ENCODE measurements at places on chromosomes 7 and 10. TPM values are rescaled to one million over a fixed set of nuclear protein-coding genes. Genes with fewer than 3 reads are reported as not detected.
A peak's percentile ranks its signal among the peaks of the same experiment; 100 is the strongest.

Gene GDF10
- 0.36 TPM for total RNA-seq

Gene HEPACAM2
- total RNA-seq: not detected

Gene TMEM213
- total RNA-seq: not detected

Gene RNF32
- total RNA-seq: 0.85 TPM

Gene RPEL1
- not detected for total RNA-seq

Gene C10orf105
- not detected for total RNA-seq

Gene COPS6
- total RNA-seq: 35.2 TPM

Gene PAX4
- not detected for total RNA-seq

GRCh38 chr7:150378115-150378852, 846 bp upstream of the ZNF775 start:
- H3K4me3 ChIP-seq: peak overlapping the region; percentile 73
- H3K4me1 ChIP-seq: peaks cover 23% of the 10 kb centered on the region
- peak; percentile 76 for DNase-seq
- H3K27me3 ChIP-seq: no peaks in the 10 kb centered on the region
- no peaks in the 10 kb centered on the region for H3K36me3 ChIP-seq

DNA sequence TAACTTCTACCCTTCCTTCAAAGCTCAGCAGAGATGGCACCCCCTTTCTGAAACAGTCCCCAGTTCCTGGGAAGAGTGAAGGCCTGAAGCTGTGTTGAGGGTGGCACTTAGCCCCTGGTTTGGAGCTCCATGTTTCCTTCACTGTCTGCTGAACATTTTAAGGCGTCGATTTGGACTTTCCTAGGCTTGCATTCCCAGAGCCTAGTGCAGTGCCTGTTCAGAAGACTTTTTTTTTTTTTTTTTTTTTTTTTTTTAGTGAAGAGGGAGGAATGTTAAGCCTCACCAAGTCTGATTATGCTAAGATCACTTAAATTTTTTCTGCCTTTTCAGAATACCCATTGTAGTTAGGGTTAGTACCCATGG, 97.0 kb downstream of the PFKFB3 start:
- H3K4me3 ChIP-seq: no peak overlapping the region
- H3K36me3 ChIP-seq: no peaks in the 10 kb centered on the region
- H3K4me1 ChIP-seq: no peaks in the 10 kb centered on the region

GRCh38 chr10:3784510-3785250, at the start of gene KLF6:
TSS of gene KLF6 (minus strand) at chr10:3785209. CDS start at chr10:3785014, 195 bp downstream.
- H3K27ac ChIP-seq: peak within 1 kb of the TSS; percentile 100
- DNase-seq: no peak
- H3K4me1 ChIP-seq: peaks cover 17% of the 10 kb centered on the region
- peak within 1 kb of the TSS; percentile 83 for H3K4me3 ChIP-seq

GRCh38 chr7:64744680-64745079, 49.5 kb upstream of the ZNF138 start:
- H3K27me3 ChIP-seq: no peaks in the 10 kb centered on the region
- H3K4me3 ChIP-seq: no peak overlapping the region
- no peak overlapping the region for H3K27ac ChIP-seq
- no peaks in the 10 kb centered on the region for H3K4me1 ChIP-seq
- DNase-seq: no peak

DNA sequence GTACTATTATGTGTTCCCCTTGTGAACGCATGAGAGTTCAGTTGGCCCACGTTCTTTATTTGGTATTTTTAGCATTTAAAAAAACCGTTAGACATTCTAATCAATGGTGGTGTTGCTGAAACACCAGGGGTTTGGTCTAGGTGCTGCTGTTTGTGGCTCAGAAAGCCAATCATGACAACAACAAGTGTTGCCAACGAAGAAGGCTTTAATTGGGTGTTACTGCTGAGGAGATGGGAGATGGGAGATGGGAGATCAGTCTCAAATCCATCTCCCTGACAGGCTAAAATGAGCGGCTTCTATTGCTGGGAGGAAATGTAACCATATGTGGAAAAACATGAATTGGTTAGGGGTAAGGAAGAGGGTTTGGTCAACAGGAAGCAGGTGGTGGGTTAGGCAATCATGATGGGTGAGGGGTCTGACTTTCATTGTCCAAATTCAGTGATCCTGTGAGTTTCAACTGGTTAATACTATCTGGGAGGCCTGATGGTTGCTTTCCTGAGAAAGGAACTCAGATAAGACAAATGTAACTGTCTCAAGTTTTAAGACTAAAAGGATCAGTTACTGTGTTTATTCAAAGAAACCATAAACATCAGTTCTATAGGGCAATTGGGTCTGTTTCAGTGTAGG, 4.6 kb upstream of the ZNF425 start:
- DNase-seq: no peak
- no peaks in the 10 kb centered on the region for H3K27me3 ChIP-seq
- H3K4me1 ChIP-seq: no peaks in the 10 kb centered on the region
- H3K27ac ChIP-seq: no peak overlapping the region
- no peak overlapping the region for H3K4me3 ChIP-seq

- H3K36me3 ChIP-seq: no peaks in the 10 kb centered on the region
- H3K27me3 ChIP-seq: no peaks in the 10 kb centered on the region
- peak overlapping the region; percentile 55 for H3K27ac ChIP-seq
- H3K4me1 ChIP-seq: peaks cover 31% of the 10 kb centered on the region
- peak overlapping the region; percentile 46 for H3K4me3 ChIP-seq
Measured at GRCh38 chr7:74028321-74028838, 407 bp downstream of the ELN start.

DNA sequence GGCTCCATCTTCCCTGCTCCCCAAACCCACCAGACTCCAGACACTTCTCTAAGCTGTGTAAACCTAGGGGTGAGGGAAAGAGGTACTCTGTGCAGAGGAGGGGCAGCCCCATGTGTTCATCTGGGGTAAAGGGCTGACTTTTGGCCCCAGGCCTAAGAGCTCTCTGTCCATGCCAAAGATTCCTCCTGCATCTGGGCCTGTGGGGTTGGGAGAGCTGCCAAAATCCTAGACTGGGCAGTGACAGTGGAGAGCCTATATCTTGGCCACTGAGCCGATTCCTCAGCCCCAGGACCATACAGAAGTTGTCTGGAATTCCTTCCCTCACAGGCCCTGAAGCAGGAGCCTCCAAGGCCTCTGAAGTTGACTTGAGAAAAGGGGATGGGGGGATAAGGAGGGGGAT, 25.3 kb upstream of the LEP start:
- H3K4me3 ChIP-seq: no peak overlapping the region
- no peaks in the 10 kb centered on the region for H3K36me3 ChIP-seq
- H3K27me3 ChIP-seq: peaks cover under 1% of the 10 kb centered on the region

- H3K36me3 ChIP-seq: peaks cover 5% of the 10 kb centered on the region
- DNase-seq: no peak
- no peaks in the 10 kb centered on the region for H3K27me3 ChIP-seq
- peak overlapping the region; percentile 41 for H3K27ac ChIP-seq
- peaks cover 58% of the 10 kb centered on the region for H3K4me1 ChIP-seq
- no peak overlapping the region for H3K4me3 ChIP-seq
Measured at GRCh38 chr10:86509145-86509544, 12.4 kb downstream of the WAPL start.

DNA sequence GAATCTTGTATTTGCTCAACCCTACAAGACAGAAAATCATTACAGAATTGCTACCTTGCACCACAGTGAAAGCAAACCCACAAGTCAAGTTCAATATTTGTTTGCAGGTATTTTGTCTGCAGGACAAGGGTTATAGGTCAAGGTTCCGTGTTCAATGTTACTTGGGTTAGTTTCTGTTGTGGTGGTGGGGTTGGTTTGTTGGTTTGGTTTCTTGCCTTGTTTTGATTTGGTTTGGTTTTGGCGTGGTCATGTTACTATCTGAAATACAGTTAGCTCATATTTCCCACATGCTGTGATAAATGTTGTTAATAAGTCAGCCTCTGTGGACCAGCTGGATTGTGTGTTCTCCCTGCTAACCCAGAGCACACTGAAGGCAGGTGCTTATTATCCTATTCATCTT, 75.6 kb upstream of the INSIG1 start:
- no peaks in the 10 kb centered on the region for H3K4me1 ChIP-seq
- no peaks in the 10 kb centered on the region for H3K36me3 ChIP-seq
- no peak overlapping the region for H3K27ac ChIP-seq
- no peak overlapping the region for H3K4me3 ChIP-seq
- DNase-seq: no peak
- no peaks in the 10 kb centered on the region for H3K27me3 ChIP-seq

- H3K36me3 ChIP-seq: no peaks in the 10 kb centered on the region
- H3K27ac ChIP-seq: peak overlapping the region; percentile 24
- no peak for DNase-seq
- peaks cover 13% of the 10 kb centered on the region for H3K4me1 ChIP-seq
- H3K27me3 ChIP-seq: no peaks in the 10 kb centered on the region
Measured at GRCh38 chr10:30026578-30026977, 32.8 kb downstream of the JCAD start.

GRCh38 chr10:128429835-128430513, 303.8 kb upstream of the MKI67 start:
- no peak overlapping the region for H3K4me3 ChIP-seq
- H3K27me3 ChIP-seq: no peaks in the 10 kb centered on the region
- no peaks in the 10 kb centered on the region for H3K4me1 ChIP-seq
- H3K36me3 ChIP-seq: no peaks in the 10 kb centered on the region
- DNase-seq: no peak
- H3K27ac ChIP-seq: no peak overlapping the region

DNA sequence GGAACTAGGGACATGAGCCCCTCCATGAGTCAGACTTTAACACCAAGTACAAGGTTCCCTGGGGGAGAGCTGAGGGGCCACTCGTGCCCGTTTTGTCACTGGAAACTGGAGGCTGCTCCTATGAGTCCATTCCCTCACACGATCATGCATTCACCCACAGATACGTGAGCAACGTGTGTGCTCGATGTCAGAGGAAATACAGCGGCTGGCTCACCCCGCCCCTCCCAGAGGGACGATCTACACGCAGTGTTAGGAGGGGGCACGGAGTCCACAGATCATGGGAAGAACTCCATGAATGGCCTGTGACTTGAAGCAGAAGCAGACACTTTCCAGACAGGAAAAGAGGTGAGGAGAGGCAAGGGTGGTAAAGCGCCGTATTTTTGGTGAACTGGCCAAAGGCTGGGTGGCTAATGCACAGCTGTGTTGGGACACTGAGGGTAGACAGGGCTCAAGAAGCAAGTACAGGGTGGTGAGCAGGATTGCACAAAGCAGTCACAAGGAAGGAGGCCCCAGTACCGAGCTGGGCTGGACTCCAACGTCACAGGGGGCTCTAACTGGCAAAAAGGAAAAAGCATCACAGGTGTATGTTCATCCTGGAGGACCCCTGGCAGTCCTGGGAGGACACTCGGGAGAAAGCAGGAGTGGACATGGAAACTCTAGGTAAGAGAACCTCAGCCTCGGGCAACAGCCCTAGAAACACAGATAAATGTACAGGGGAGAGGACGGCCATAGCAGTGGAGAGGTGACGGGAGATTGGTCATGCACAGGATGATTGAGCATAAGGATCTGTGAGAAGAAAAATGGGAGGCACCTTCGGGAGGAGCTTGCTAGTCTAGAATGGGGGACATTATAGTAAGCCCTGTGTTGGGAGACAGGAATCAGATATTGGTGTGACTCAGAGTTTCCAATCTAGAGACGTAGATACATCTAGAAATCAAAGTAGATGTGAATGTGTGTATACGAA, 41.2 kb downstream of the TNS3 start:
- no peaks in the 10 kb centered on the region for H3K36me3 ChIP-seq
- no peak for DNase-seq
- H3K4me3 ChIP-seq: no peak overlapping the region

DNA sequence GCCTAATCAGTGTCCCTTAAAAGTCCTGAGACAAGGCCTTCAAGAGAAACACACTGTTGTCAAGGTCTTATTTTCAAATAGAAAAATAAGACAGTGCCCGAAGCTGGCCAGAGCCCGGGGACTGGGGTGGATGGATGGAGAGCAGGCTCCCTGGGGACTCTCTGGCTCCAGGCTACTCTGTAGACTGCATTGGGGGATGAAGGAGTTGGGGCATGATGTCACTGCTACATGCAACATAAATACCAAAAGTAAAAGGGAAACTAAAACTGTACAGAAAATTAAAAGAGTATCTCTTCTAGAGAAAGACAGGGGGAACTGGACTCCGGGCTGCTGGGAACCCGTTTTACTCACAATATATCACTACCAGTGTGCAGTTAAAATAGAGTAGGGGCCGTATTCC, 629.8 kb downstream of the KCNMA1 start:
- DNase-seq: no peak
- H3K36me3 ChIP-seq: no peaks in the 10 kb centered on the region
- peaks cover 12% of the 10 kb centered on the region for H3K4me1 ChIP-seq

DNA sequence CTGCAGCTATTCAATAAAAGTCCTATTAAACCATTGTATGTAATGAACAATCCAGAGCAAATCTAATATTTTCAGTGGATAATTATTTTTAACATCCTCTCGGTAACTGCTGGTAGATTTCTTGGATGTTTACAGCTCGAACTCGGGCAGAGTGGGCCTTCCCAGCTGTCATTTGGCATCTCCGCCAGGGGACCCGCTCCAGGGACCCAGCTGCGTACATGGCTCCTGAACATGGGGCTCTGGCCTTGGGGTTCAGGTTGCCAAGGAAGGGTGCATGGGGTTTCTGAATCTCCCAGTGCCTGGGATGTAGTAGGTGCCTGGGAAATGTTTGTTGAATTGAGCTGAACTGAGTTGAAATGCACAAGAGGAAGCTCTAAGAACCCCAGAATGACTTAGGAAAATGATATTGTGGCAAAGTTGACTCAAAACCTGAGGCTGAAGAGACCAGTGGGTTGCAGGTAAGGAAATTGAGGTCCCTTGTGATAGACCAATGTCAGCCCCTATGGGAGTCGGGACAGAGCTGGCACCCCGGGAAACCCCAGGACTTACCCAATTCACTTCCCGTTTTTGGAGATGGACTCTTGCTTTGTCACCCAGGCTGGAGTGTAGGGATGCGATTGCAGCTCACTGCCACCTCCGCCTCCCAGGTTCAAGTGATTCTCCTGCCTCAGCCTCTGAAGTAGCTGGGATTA, 228.4 kb downstream of the CUX1 start:
- no peak overlapping the region for H3K4me3 ChIP-seq
- H3K36me3 ChIP-seq: no peaks in the 10 kb centered on the region
- no peak overlapping the region for H3K27ac ChIP-seq
- no peak for DNase-seq
- H3K27me3 ChIP-seq: no peaks in the 10 kb centered on the region
- H3K4me1 ChIP-seq: peaks cover 21% of the 10 kb centered on the region

DNA sequence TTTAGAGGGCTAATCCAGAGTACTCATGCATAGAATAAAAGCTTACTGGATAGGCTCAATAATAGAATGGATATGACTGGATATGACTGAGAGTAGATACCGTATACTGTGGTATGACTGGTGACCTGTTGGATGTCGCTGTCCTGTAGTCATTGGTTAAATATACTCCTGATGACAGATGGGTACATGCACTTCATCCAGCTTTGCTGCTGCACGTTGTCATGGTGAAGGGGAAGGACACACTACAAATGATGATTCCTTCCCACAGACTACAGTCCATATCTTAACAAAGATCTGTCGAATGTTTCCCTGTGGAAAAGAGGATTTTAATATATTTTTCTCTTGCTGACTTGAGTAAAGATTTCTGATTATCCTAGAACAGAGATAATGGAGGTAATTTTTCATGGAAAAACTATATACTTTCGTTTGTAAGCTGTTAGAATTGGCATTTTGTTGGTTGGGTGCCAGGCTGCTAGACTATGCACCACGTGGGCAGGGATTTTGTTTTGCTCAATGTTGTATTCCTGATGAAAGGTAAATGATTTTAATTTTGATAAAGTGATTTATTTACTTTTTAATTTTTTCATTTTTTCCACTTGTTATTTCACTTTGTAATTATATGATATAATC, 97.3 kb downstream of the PPP1R9A start:
- H3K27ac ChIP-seq: peak overlapping the region; percentile 47
- no peak overlapping the region for H3K4me3 ChIP-seq
- H3K4me1 ChIP-seq: peaks cover 9% of the 10 kb centered on the region
- H3K27me3 ChIP-seq: no peaks in the 10 kb centered on the region

GRCh38 chr10:97399843-97400545, 1.1 kb downstream of the RRP12 start:
- H3K36me3 ChIP-seq: no peaks in the 10 kb centered on the region
- peaks cover 14% of the 10 kb centered on the region for H3K4me1 ChIP-seq
- H3K27me3 ChIP-seq: no peaks in the 10 kb centered on the region
- H3K4me3 ChIP-seq: peak overlapping the region; percentile 72
- peak overlapping the region; percentile 94 for H3K27ac ChIP-seq
